Inflammatory macrophage treated with lipopolysaccharide for 1 hour (primary cell): ENCODE measurements at places on chromosomes 5 and 9.

DNA sequence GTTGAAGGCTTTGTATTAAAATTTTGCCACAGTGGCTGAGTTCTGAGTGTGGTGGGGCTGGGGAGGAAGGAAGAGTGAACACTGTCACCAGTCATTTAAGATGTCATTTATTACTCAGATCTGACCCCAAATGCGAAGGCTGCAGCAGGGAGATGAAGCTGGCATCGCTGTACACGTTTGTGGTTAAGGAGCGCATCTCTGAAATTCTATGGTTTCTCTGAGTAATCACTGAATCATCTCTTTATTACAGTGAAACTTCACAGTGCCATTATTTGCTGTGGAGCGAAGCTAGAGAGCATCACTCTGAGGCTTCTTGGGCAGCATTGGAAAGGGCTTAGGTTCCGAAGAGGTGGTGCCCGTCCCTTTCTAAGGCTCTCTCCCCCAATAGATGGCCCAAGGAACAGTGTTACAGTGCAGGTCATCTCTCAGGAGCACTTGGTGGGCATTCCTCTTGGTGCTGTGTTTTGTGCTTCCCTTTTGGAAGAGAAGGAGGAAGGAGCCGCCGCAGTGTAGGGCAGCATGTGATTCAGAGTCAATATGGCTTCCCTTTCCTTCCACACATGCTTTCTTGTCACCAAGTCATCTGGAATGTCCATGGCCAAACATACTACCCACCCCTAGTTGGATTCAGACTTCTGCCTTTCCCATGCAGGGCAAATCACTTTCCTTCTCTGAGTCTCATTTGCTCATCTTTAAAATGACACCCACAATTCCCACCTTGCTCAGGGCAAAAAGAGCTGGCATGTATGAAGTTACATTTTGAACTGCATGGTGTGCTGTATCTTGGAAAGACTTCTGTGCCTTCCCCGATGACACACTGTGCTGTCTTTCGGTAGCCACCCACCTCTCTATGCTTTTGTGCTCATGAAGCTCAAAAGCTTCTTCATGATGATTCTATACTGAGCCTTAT, 9.3 kb upstream of the TEX48 start:
- DNase-seq: peak; percentile 42

GRCh38 chr9:107914151-107914550, 424.6 kb upstream of the KLF4 start:
- peak; percentile 68 for DNase-seq

GRCh38 chr9:87708986-87709728, 16.8 kb upstream of the CTSL start:
- DNase-seq: no peak

GRCh38 chr9:92558612-92559374, 23.0 kb upstream of the ECM2 start:
- no peak for DNase-seq

DNA sequence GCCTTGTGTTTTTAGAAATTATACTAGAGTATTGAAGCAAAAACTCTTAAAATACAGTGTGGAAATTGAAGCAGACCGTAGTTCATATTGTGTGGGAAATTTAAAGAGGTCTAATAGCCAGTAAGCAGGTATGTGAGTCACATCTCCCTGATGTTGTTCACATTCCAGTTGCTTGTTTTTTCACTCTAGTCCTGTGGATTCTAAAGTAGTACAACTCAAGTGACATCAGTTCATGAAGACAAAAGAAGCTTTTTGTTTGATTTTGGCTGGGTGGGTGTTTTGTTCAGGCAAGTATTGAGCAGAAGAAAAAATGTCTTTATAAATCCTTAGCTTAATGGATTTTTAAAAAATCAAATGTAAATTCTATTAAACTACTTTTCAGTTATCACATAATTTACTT, 216.2 kb downstream of the MAN2A1 start:
- DNase-seq: no peak

- DNase-seq: no peak
These were observed 6.7 kb downstream of the ADRB2 start for GRCh38 chr5:148833122-148833521.

- peak; percentile 98 for DNase-seq
These were observed 92.0 kb downstream of the THBS4 start for GRCh38 chr5:80127116-80127552.

DNA sequence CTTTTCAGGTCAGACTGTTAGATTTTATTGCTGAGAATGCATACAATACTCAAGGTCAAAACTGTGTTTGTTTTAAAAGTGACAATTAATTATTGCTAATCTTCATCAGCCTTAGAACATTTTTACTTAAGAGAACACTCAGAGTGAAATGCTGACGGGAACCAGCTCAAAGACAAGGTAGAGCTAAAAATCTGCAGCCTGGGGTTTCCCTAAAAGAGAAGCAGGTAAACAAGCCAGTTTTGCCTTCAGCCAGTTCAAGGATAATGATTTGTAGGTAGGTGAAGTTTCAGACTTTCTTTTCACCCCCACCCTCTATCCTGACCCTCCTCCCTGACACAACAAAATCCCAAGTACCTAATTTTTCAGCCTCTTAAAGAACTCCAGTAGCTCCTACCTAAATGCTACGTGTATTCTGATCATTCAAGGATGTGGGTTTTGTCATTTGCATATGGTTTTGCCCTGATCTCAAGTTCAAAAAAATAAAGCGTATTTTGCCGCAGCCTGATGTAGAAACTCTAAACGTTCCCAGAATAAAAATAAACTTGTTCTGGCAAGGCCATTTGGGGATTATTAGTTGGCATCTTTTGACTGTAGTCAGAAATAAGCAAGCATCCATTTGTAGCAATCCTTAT, 407.2 kb downstream of the EFNA5 start:
- no peak for DNase-seq

DNA sequence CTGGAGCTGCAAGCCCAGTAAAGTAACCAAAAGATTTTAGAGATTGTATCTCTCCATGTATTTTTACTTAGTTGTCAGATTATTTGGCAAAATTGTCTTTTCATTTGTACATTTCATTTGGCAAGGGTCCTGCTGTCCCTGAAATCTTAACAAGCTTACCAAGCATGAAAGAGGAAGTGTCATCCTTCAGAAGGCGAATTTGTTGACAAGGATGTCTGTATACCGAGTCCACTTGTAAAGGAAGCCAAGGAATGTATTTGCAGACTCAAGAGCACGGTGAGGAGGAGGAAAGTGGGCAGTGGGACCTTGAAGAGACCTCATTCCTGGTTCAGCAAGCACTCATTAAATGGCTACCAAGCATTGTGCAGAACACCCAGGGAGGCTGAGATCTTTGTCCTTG, 7.5 kb upstream of the OTULINL start:
- DNase-seq: peak; percentile 30

GRCh38 chr9:19456996-19457692, 48.3 kb downstream of the ACER2 start:
- DNase-seq: peak; percentile 45

DNA sequence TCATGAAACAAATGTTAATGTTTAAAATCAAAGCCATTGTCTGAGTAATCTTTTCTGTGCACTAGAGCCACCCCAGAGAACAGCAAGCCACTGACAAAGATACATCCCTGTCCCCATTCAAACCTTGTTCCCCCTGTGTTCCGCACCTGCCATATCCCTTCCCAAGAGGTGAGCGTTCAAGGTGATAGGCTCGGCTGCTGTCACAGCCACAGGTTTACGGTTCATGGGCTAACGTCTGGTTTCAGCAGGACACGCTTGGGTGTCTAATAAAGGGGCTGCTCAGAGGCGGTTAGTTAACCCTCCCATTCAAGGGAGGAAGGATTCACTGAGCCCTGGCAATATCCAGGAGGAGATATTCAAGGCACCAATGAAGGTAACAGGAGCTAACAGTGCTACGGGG, 24.5 kb upstream of the LAMC3 start:
- no peak for DNase-seq

GRCh38 chr9:81621785-81622259, 67.5 kb downstream of the TLE1 start:
- DNase-seq: no peak

GRCh38 chr5:77898385-77898784, 122.2 kb upstream of the TBCA start:
- DNase-seq: no peak

GRCh38 chr5:157528036-157528632, 47.4 kb downstream of the ADAM19 start:
- no peak for DNase-seq

DNA sequence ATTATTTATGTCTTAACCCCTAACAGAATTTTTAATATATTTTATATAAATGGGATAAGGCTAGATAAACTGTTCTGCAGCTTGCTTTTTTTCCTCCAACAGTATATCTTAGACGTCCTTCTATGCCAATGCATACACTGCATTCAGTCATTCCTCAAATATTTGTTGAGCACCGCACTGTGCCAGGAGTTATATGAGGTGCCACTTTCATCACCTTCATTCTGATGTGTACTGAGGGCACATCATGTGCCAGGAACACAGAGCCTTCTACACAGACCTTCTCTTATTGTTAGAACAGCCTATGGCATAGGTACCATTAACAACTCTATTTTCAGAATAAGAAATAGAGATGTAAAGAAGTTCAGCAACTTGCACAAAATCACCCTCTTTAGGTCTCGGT, 570.1 kb downstream of the CDK5RAP2 start:
- no peak for DNase-seq

- DNase-seq: no peak
These were observed 577.2 kb upstream of the EDIL3 start for GRCh38 chr5:84961903-84962302.

DNA sequence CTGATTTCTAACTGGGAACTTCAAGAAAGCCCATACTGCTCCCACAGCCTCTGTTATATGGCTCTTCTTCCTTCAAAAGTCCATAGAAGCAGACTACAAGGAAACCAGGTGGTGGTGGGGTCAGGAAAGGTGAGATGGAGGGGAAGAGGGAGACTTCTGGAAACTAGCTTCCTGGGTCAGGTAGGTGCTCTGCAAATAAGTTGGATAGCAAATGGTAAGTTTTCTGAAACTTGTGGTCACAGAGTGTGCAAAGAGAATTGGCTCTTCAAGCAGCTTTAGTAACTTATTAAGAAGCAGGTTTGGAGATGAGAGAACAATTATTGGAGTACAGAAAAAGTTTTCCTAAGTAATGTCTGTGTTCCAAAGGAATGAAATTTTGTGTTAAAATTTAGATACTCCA, 316.9 kb downstream of the ADGRV1 start:
- DNase-seq: no peak

DNA sequence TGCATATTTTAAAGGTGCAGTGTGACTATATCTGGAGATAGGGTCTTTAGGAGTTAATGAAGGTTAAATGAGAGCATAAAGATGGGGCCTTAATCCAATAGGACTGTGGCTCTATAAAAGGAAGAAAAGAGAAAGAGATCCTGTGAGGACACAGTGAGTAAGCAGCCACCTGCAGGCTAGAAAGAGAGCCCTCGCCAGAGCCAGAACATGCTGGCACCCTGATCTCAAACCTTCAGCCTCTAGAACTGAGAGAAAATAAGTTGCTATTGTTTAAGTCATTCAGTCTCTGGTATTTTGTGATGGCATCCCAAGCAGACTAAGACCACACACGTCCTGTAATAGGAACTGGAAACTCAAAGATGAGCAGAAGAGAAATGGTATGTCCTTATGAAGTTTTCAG, 41.0 kb downstream of the RNF180 start:
- no peak for DNase-seq

DNA sequence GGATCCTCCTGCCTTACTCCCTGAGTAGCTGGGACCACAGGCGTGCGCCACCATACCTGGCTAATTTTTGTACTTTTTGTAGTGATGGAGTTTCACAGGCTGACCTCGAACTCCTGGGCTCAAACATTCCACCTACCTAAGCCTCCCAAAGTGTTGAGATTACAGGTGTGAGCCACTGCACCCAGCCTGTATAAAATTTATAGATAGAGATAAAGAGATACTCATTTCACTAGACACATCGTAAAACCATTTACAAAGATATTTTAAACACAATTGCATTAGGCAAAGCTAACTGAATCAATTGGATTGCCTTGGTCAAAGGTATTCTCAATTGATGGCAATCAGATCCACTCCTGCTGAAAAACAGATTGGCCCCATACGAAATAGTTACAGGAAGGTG, 52.0 kb downstream of the PDE6A start:
- no peak for DNase-seq

- DNase-seq: peak; percentile 94
These were observed 7.3 kb upstream of the ANXA6 start for GRCh38 chr5:151164687-151165392.

- DNase-seq: no peak
These were observed 58.6 kb downstream of the THBS4 start for GRCh38 chr5:80093796-80094195.

DNA sequence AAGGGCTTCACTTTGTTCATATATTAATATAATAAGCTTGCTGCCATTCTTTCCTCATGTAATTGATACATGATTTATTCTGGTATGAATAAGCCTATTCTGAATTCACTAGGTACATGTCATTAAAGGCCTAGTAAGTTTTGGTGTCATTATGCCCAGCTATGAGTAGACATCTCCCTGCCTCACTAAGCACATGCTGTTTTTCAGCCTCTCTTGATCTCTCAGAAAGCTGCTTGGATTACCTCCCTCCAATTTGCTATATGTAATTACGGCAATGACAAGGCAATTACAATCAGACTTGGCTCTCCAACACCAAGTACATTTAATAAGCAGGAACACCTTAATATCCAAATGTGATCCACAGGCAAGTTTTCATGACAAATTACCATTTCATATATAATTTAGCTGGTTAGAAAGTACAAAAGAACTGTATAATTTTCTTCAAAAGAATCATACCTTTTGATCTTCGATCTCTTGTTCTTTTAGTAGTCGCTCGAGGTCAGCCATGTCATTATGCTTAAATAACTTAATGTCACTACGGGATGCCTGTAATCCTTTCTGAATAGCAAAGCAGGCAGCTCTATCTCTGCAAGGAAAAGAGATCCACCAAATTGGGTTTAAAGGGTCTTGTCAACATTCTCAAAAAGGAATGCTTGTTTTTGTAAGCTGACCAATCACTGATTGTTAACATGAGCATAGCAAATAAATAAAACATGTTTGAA, 56.3 kb downstream of the SPTLC1 start:
- DNase-seq: no peak
